Ovary (tissue), 10 donors: ENCODE measurements at places on chromosomes 5 and 9. TPM values are rescaled to one million over a fixed set of nuclear protein-coding genes. Genes with fewer than 3 reads are reported as not detected.

GRCh38 chr5:6721442-6721841 lies 8.2 kb downstream of the TENT4A start:
- H3K36me3 ChIP-seq, result no peaks in the 10 kb centered on the region
- H3K27ac ChIP-seq, result no peak overlapping the region
- no peak overlapping the region for H3K4me3 ChIP-seq
- DNase-seq, result peak; percentile 33
- peaks cover 44% of the 10 kb centered on the region for H3K4me1 ChIP-seq

GRCh38 chr5:3127423-3127911 lies 376.0 kb upstream of the IRX2 start:
- H3K27me3 ChIP-seq, result no peaks in the 10 kb centered on the region
- no peaks in the 10 kb centered on the region for H3K4me1 ChIP-seq
- H3K36me3 ChIP-seq, result no peaks in the 10 kb centered on the region
- DNase-seq, result no peak
- H3K4me3 ChIP-seq, result no peak overlapping the region
- no peak overlapping the region for H3K27ac ChIP-seq

The TEX48 gene
- not detected for total RNA-seq

GRCh38 chr5:69432412-69433206 lies 17.7 kb downstream of the MARVELD2 start:
- DNase-seq, result no peak
- H3K27ac ChIP-seq, result no peak overlapping the region
- H3K4me3 ChIP-seq, result no peak overlapping the region
- no peaks in the 10 kb centered on the region for H3K36me3 ChIP-seq

The ENTREP1 gene
- total RNA-seq, result 36.9 TPM

GRCh38 chr9:97773091-97773490 lies 76.0 kb upstream of the XPA start:
- no peaks in the 10 kb centered on the region for H3K4me1 ChIP-seq
- no peaks in the 10 kb centered on the region for H3K36me3 ChIP-seq
- no peak overlapping the region for H3K4me3 ChIP-seq
- H3K27me3 ChIP-seq, result no peaks in the 10 kb centered on the region

GRCh38 chr5:19555876-19556275 lies 432.1 kb downstream of the CDH18 start:
- H3K27me3 ChIP-seq, result no peaks in the 10 kb centered on the region
- DNase-seq, result no peak
- H3K27ac ChIP-seq, result no peak overlapping the region
- no peaks in the 10 kb centered on the region for H3K4me1 ChIP-seq
- H3K4me3 ChIP-seq, result no peak overlapping the region
- H3K36me3 ChIP-seq, result no peaks in the 10 kb centered on the region

GRCh38 chr5:13692172-13692571 lies 252.3 kb downstream of the DNAH5 start:
- no peak overlapping the region for H3K27ac ChIP-seq
- H3K4me3 ChIP-seq, result no peak overlapping the region
- no peaks in the 10 kb centered on the region for H3K36me3 ChIP-seq
- DNase-seq, result no peak

GRCh38 chr5:99061711-99062110 lies 132.9 kb upstream of the CHD1 start:
- no peaks in the 10 kb centered on the region for H3K27me3 ChIP-seq
- no peaks in the 10 kb centered on the region for H3K36me3 ChIP-seq
- DNase-seq, result no peak
- H3K27ac ChIP-seq, result no peak overlapping the region

GRCh38 chr5:37882636-37883035 lies 42.8 kb upstream of the GDNF start:
- no peak overlapping the region for H3K4me3 ChIP-seq
- H3K36me3 ChIP-seq, result no peaks in the 10 kb centered on the region
- DNase-seq, result no peak
- H3K27ac ChIP-seq, result no peak overlapping the region
- H3K27me3 ChIP-seq, result no peaks in the 10 kb centered on the region

- H3K27ac ChIP-seq, result no peak overlapping the region
- peak; percentile 86 for DNase-seq
- H3K27me3 ChIP-seq, result no peaks in the 10 kb centered on the region
- H3K36me3 ChIP-seq, result no peaks in the 10 kb centered on the region
- peaks cover 3% of the 10 kb centered on the region for H3K4me1 ChIP-seq
- H3K4me3 ChIP-seq, result no peak overlapping the region
Observed at GRCh38 chr9:130235558-130236435, 29.8 kb upstream of the HMCN2 start.

GRCh38 chr5:148012801-148013200 lies 51.0 kb upstream of the SPINK5 start:
- no peak for DNase-seq
- H3K4me3 ChIP-seq, result no peak overlapping the region
- H3K27me3 ChIP-seq, result no peaks in the 10 kb centered on the region
- H3K4me1 ChIP-seq, result no peaks in the 10 kb centered on the region
- H3K27ac ChIP-seq, result no peak overlapping the region

GRCh38 chr5:132181011-132181629 lies 46.5 kb downstream of the P4HA2 start:
- no peaks in the 10 kb centered on the region for H3K4me1 ChIP-seq
- no peaks in the 10 kb centered on the region for H3K27me3 ChIP-seq
- no peaks in the 10 kb centered on the region for H3K36me3 ChIP-seq
- H3K27ac ChIP-seq, result no peak overlapping the region

DNA sequence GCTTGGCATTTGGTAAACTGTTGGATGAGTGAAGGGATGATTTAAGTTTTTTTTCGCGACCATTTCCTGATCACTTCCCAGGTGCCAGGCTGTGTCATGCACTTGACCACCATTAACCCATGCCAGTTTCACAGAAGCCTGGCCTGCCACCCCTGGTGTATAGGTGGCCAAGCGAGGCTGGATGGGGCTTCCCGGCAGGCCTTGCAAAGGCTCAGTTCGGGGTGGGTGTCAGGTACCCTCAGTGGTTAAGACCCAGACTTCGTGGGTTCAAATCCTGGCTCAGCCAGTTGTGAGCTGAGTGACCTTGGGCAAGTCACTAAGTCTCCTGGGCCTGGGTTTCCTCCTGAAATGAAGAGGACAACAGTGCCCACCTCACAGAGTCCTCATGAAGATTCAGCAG lies 2.3 kb downstream of the MED22 start:
- no peaks in the 10 kb centered on the region for H3K36me3 ChIP-seq
- peaks cover 5% of the 10 kb centered on the region for H3K4me1 ChIP-seq
- H3K27ac ChIP-seq, result no peak overlapping the region
- DNase-seq, result no peak

DNA sequence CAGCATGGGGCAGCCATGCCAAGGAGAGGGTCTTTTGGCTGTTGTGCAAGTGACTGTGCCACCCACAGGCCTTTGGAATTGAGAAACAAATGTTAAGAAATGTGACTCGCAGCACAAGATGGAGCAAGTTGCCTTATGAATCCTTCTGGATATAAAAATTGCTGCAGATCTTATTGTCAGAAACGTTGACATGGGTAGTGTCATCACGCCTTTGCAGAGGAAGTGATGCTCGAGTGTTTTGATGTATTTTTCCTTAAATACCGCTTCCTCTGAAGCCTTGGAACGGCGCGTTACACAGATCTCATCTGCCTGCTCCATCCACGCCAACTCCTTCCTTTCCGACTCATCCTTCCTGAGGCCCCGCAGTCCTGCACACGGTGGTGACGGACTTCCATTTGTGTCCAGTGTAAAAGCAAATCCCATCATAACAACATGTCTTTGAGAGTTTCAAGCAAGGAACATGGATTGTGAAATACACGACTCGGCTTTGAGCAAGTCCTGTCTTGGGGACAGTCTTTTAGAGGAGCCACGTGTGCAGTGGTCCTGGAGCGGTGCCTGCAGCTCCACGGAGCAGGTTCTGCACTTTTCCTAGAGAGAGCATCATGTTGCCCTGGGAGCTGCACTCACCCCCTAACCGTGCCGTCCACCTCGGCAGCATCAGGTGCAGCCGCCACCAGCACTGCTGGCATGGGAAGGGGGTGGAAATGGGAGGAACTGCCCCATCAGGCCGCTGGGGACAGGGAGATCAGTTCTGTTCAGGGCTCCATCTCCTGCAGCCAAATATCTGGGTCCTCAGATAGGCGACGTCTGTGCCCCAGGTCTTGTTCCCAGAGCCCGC lies 15.1 kb downstream of the ROPN1L start:
- H3K27me3 ChIP-seq, result no peaks in the 10 kb centered on the region
- DNase-seq, result no peak
- no peak overlapping the region for H3K27ac ChIP-seq
- no peak overlapping the region for H3K4me3 ChIP-seq
- H3K4me1 ChIP-seq, result peaks cover 1% of the 10 kb centered on the region
- no peaks in the 10 kb centered on the region for H3K36me3 ChIP-seq

The CCDC171 gene
- 4.1 TPM for total RNA-seq

DNA sequence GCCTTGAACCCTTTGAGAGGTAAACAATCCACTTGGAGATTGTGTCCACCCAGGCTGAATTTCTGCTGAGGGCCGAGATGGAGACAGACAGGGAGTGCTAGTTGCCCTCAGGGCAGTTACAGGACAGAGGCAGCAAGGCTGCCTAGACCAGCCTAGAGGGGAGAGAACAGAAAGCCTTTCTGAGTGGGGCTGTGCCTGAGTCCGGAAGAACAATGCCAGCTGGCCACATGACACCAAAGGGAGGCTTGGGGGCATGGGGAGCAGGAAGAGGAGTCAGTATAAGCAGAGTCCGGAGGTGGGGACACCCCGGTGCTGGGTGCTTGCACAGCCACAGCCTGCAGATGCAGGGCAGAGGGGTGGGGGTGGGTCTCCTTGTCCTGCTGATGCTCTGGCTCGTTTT lies 145.7 kb downstream of the CFAP90 start:
- no peak overlapping the region for H3K4me3 ChIP-seq
- H3K27ac ChIP-seq, result no peak overlapping the region
- H3K27me3 ChIP-seq, result no peaks in the 10 kb centered on the region
- peaks cover 11% of the 10 kb centered on the region for H3K4me1 ChIP-seq

DNA sequence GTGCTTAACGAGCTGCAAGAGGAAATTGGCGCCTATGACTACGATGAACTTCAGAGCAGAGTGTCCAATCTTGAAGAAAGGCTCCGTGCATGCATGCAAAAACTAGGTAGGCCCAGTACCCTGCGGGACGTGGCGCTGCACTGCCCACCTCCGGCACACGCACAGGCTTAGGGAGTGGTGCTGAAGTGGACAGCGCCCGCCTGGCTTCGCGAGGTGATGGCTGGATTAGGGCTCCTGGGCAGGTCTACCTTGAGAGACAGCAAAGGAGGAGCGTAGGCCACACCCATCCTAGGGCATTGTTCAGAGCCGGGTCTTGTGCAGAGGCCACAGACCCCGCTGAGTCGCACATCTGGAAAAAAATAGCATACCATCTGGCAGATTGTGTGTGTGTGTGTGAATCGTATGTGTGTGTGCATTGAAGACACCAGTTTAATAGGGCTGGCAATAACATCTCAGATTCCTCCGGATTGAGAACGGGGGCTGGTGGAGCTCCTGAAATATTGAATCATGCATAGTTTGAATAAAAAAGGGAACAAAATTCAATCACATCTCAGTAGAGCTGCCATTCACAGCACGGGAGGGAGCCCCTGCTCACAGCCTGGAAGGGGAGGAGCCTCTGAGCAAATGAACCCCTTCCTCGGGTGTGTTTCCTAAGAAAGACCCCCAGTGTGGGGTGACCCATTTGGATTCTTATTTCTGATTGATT lies 11.1 kb downstream of the OLFM1 start:
- no peak overlapping the region for H3K27ac ChIP-seq
- no peaks in the 10 kb centered on the region for H3K27me3 ChIP-seq
- no peaks in the 10 kb centered on the region for H3K4me1 ChIP-seq
- DNase-seq, result peak; percentile 59

DNA sequence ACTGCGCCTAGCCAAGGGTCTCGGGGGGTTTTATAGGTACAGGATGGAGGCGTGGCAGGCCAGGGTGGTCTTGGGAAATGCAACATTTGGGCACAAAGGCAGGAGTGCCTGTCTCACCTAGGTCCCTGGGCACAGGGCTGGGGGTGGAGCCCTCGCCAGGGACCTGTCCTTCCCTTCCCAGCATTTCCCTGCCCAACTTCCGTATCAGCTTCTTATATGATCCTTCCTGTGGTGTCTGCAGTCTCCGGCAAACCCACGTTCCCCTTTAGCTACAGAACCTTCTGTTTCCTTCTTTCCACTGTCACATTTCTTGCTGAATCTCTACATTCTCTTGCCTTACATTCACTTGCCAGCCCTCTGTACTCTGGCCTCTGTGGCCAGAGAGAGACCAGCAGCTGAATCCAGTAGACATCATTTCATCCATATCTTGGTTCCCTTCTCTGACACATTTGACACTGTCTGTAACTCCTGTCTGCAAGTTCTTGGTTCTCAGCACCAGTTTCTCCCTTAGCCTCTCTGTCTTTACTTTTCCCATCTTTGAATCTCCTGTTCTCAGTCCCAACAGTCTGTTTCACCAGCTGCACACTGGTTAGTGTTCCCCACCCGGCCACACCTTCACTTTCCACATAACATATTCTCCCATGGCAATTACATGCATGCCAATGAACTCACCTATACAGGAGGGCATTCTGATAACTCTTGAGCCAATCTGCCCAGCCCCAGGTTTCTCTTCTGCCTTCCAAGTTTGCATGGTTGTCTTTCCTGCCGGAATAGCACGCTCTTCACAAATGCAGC lies 134.7 kb upstream of the ZNF608 start:
- H3K4me3 ChIP-seq, result no peak overlapping the region
- no peaks in the 10 kb centered on the region for H3K4me1 ChIP-seq
- no peaks in the 10 kb centered on the region for H3K36me3 ChIP-seq

- H3K4me3 ChIP-seq, result no peak overlapping the region
- DNase-seq, result no peak
- no peaks in the 10 kb centered on the region for H3K27me3 ChIP-seq
Observed at GRCh38 chr5:90386099-90386710, 23.4 kb downstream of the CETN3 start.

GRCh38 chr9:101758304-101758930 lies 20.0 kb upstream of the GRIN3A start:
- no peak overlapping the region for H3K4me3 ChIP-seq
- H3K27me3 ChIP-seq, result no peaks in the 10 kb centered on the region
- no peaks in the 10 kb centered on the region for H3K36me3 ChIP-seq
- no peak for DNase-seq
- no peaks in the 10 kb centered on the region for H3K4me1 ChIP-seq
- H3K27ac ChIP-seq, result no peak overlapping the region

- H3K4me3 ChIP-seq, result no peak overlapping the region
- no peaks in the 10 kb centered on the region for H3K27me3 ChIP-seq
- no peaks in the 10 kb centered on the region for H3K36me3 ChIP-seq
- H3K4me1 ChIP-seq, result no peaks in the 10 kb centered on the region
- DNase-seq, result no peak
- H3K27ac ChIP-seq, result no peak overlapping the region
Observed at GRCh38 chr5:55771175-55771655, 33.4 kb downstream of the DDX4 start.

The SVEP1 gene
- 19.0 TPM for total RNA-seq

The PLPP1 gene
- total RNA-seq, result 45.5 TPM

DNA sequence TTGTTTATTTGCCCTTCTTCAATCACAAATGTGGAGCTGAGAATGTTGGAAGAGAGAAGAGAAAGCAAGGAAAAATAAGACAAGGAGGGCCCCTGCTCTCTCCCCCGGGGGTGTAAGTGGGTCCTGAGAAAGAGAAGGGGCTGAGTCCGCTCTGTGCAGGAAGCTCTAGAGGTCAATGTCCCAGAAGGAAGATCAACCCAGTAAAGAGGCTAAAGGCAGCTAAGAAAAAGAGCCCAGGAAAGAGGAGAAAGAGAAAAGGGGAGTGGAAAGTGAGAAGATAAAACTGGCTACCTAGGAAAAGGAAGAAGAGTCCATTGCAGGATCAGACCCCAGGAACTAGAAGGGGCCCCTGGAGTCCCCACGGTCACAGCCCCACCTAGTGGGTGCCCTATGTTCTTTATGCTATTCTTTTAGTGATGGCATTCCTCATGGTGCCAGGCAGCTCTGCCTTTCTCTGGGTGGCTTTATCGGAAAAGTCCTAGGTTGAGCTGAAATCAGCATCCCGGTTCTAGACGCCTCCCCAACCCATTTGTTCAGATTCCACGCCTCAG lies 583.4 kb downstream of the ACTL7B start:
- H3K27me3 ChIP-seq, result no peaks in the 10 kb centered on the region
- H3K4me3 ChIP-seq, result no peak overlapping the region
- H3K4me1 ChIP-seq, result peaks cover 2% of the 10 kb centered on the region
- H3K36me3 ChIP-seq, result no peaks in the 10 kb centered on the region
- peak; percentile 56 for DNase-seq

The SLC46A2 gene
- not detected for total RNA-seq
